ENCODE measurements at places on chromosomes 1 and 21.

GRCh38 chr1:238951809-238952208, 434.6 kb upstream of the CHRM3 start:
- DNase-seq: no peak

GRCh38 chr1:17828991-17829390, 73.9 kb downstream of the ACTL8 start:
- no peak for DNase-seq

DNA sequence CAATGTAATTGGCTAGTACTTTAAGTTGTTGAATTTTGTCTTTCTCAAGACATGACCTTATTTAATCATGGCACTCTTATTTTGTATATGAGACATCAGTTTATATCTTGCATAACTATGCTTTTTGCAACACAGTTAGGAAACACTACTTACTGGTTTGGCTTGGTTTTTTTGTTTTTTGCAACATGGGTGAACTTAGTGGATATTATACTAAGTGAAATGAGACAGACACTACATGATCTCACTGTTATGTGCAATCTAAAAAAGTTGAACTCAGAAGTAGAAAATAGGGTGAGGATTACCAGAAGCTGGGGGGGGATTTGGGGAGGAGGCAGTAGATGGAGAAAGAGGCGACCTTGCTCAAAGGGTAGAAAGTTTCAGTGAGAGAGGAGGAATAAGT, 132.1 kb downstream of the PLA2G4A start:
- no peak for DNase-seq

- peak; percentile 92 for DNase-seq
Measured at GRCh38 chr1:21623410-21623961, 45.7 kb downstream of the RAP1GAP start.

GRCh38 chr1:206442101-206442500, 28.2 kb upstream of the IKBKE start:
- DNase-seq: no peak

DNA sequence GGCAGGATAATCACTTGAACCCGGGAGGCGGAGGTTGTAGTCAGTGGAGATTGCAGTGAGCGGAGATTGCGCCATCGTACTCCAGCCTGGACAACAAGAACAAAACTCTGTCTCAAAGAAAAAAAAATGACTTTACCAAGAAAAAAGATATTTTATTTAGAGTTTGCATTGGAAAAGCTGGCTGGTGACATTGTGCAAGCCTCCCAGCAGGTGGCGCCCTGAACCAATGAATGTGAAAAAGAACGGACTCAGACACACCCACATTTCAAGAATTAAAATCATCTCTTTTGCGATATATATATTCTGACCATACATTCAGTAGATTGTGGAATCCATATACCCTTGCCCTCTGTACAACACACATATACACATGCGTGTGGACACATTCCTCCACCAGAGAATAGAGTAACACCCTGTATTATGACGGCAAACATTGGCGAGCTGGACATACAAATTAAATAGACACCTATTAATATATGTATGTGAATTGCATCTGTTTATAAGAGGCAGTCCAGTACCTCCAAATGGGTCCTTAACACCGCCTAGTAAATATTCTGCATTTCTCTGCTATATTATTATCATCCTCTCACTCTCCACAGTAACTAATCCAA, 39.0 kb upstream of the CADM3 start:
- peak; percentile 63 for DNase-seq

- DNase-seq: no peak
Measured at GRCh38 chr1:19450811-19451515, 34.4 kb downstream of the CAPZB start.

- DNase-seq: no peak
Measured at GRCh38 chr1:108504447-108504846, 54.3 kb downstream of the NBPF6 start.

- DNase-seq: no peak
Measured at GRCh38 chr1:74933500-74933899, 200.5 kb downstream of the TYW3 start.

GRCh38 chr21:39021478-39021832, 161.8 kb downstream of the PSMG1 start:
- DNase-seq: no peak

DNA sequence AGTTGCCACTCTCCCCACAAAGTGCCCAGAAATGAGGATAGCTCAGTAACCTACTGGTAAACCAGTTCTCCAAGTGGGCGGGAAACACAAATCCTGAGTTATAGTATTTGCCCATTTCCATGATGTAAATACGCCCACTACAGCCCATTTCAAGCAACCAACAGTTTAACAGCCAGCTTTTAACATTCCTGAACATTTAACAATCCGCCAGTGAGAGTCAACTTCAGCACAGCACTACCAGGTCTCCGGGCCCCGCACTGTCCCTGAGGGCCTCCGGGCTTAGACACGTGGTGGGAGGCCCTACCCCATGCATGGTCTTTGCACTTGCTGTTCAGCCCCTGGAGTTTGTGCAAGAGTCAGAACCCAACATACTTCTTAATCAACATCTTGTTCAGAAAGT, 132.0 kb upstream of the CTTNBP2NL start:
- DNase-seq: no peak

GRCh38 chr1:201486187-201486586, 17.2 kb upstream of the PHLDA3 start:
- DNase-seq: no peak

DNA sequence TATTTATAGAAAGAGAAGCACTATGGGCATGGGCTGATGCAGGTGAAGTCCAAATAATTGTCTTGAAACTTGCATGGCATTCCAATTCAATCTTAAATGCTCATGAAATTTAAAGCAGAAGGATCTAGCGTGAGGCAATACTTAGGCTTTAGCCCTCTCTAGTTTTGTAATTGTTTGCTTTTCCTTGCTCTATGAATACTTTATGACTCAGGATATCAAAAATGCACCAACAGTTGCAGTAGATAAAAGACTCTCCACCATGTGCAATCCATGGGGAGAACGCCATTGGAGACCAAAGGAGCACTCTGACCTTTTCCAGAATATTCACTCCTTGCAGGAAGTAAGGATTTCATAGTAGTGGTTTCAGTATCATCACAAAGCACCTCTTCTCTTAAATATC, 436.4 kb downstream of the LRRIQ3 start:
- DNase-seq: no peak

GRCh38 chr21:32559006-32559610, 26.2 kb downstream of the TCP10L start:
- no peak for DNase-seq

- no peak for DNase-seq
Measured at GRCh38 chr1:221706876-221707582, 34.9 kb downstream of the DUSP10 start.

- DNase-seq: no peak
Measured at GRCh38 chr1:246219508-246220030, 287.5 kb downstream of the SMYD3 start.

DNA sequence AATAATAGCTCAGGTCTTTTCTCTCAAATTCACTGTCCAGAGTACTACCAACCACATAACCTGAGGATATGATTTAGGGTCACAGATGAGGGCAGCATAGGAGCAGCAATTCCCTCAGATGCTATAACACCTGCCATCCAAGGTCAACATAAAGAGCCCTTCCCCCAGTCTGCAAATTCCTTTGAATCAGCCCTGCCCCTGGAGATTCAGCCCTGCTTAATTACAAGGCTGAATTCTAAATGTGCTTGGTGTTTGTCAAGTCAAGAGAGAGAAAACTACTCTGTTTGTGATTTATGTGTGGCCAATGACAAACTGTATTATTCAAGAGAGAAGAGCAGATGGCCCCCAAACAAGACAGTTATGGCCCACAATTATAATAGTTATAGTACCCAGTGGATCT, 195.7 kb upstream of the ADGRL2 start:
- no peak for DNase-seq

DNA sequence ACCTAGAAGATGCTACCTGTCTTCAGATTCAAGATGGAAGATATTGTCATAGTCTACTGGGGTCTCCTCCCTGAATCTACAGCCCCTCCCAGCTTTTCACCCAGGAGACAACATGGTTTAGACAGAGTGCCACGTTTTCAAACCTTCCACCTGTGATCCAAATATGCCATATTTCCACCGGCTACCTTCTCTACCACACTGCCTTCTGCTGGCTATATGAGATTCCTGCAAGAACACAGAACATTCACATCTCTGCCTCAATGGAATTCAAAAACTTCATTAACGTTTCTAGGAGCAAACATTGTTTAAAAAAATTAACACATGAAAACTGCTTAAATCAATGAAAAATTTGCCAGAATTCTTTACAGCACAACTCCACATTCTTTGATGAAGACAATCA, 12.9 kb upstream of the LELP1 start:
- DNase-seq: no peak

DNA sequence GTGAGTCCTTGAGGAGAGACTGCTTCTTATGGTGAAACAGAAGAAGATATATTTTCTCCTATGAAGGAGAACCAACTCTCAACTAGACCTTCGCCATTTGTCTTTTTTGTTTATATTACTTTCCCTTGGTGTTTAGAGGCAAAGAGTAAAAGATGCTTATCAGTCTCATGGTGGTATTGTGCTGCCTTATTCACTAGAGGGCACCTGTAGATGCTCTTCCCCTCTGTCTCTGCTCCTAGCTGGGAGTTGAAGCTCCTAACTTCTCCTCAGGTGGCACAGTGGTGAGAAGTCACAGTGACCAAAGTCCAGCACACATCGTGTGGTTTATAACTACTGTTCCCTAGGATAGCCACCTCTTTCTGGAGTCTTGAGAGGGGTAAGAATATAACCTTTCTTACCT, 1359.6 kb downstream of the PLA2G4A start:
- DNase-seq: no peak

- DNase-seq: no peak
Measured at GRCh38 chr1:39337067-39337466, 132.6 kb downstream of the MACF1 start.

GRCh38 chr1:62306065-62306464, 13.2 kb downstream of the KANK4 start:
- no peak for DNase-seq

GRCh38 chr21:28604946-28605537, 387.6 kb downstream of the LTN1 start:
- DNase-seq: no peak

GRCh38 chr1:16009678-16010077, 5.6 kb downstream of the SRARP start:
- DNase-seq: no peak

- DNase-seq: no peak
Measured at GRCh38 chr1:180382326-180383115, 119.9 kb downstream of the ACBD6 start.

DNA sequence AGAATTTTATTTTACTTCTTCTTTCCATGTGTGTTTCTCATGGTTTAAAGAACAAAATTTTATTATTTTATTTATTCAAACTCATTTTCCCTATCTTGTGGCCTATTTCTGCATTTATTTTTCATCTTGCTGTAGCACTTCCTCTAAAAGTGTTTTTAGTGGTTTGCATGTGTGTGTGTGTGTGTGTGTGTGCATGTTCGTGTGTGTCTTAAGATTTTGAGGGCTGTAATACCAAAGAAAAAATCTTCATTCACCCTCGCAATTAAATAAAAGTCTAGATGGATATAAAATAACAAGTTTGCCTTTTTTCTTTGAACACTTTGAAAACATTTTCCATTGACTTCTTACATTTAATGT, 24.6 kb upstream of the FCRL3 start:
- DNase-seq: no peak

DNA sequence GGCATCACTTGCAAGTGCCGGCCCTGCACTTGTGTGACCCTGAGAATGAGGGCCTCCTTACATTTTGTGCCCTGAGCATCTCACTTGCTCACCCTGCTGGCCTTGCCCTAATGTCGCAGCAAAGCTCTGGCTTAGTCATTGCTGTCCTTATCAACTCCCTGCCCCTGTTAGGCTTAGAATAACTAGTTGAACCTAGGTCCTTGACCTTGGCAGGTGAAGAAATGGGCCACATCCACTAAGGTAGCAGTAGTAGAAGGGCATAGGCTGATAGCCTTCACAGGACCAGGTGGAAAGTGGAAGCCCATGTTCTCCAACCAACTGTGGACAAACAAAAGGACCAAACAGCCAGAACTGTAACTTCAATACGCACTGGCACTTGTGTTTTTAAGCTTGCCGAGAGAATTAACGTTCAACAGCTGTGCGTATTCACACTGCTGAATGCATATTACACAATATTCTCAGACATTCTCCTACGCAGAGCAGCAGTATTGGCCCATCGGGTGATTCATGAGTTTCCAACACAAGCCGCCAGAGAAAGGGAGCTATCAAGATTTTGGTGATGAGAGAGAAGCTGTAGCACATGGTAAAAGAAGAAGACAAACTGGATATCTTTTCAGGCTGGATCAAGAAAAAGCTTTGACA, 27.7 kb upstream of the PTGFRN start:
- DNase-seq: peak; percentile 55

GRCh38 chr1:170041423-170042192, 32.9 kb downstream of the KIFAP3 start:
- no peak for DNase-seq

GRCh38 chr1:223551610-223552009, 113.9 kb downstream of the CAPN8 start:
- no peak for DNase-seq

DNA sequence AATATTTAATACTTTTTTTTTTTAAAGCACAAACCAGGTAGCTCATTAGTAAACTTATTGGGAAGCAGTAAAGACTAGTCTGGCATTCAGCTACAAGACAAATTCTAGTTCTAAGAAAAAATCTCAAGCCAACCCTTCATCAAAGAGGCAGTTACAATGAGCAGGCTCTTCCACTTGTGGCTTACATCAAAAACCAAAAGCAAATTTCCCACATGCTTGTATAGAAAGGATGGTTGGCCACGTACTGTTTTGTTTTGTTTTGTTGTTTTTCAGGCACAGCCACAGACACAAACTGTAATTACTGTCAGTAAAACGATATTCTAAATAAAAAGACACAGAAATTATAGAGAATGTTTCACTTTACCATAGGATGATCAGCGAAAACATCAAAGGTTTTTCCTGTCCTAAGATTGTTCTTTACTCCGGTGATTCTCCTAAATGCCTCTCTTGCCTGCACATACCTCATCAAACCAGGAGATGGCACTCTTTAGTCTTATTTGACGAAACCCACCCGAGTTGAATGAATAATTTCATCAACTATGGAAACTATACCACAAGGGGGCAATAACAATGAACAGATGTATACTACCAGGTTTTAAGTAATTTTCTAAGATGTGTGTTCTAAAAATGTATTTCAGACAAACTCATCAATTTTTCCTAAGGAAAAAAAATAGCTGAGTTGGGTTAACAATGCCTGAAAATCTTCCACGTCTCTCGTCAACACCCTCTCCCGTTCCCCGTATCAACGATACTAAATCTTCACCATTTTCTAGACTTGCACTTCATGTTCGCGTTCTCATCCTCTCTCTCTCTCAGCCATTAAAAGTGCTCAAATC, 26.9 kb downstream of the RPL5 start:
- no peak for DNase-seq

DNA sequence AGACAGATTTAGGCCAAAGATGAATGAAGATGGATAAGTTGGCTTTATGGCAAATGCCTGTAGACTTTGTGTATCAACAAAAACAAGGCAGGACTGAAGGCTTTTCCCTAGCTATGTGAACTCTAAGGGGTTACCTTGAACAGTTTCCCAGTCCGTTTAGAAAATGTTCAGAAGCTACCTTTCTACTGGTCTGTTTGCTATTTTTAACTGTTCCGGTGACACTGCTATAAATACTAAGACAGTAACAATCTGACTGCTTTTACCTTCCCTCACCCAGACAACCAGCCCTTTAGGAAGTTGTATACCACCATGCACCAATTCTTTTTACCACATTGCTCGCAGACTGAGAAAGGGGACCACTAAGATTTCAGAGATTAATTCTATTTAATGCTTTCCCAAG, 102.2 kb downstream of the PHTF1 start:
- DNase-seq: no peak

Measured in lower lobe of right lung (tissue), 2 donors.